ENCODE measurements at places on chromosomes 11 and 22.
A peak's percentile ranks its signal among the peaks of the same experiment; 100 is the strongest.

GRCh38 chr22:46761017-46761416, 1.4 kb upstream of the TBC1D22A start:
- no peak for DNase-seq

- DNase-seq: peak; percentile 18
These were observed 76.4 kb downstream of the YAP1 start for GRCh38 chr11:102186551-102187191.

DNA sequence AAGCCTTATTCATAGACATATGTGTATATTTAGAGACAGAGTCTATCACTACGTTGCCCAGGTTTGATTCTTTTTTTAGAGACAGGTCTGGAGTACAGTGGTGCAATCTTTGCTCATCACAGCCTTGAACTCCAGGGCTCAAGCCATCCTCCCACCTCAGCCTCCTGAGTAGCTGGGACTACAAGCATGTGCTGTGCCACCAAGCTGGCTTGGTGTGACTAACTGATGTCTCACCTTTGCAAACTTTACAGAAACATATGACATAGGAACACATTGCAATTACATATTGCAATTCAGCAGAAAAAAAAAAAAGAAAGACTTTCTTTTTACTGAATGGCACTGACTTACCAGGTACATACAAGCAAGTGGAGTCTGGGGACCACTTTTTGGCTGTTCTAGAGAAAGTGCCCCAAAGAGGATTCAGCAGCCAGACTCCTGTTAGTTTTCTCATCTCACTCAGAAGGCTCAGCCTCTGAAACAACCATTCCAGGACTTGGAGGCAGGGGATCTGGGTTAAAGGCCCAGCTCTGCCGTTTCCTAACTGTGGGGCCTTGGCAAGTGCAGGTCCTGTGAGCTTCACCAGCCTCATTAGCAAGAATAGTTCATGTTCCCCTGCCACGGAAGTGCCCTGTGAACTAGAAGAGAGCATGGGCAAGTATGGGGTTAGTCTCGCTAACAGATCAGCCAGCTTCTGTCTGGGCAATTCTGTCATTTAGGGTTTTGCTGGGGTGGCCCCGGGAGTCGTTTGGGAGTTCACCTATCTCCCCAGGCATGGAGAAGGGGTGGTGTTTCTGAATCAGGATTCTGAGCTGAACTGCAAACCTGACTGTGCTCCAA, 11.3 kb upstream of the NFAM1 start:
- no peak for DNase-seq

GRCh38 chr11:112958670-112959069, 2.5 kb upstream of the NCAM1 start:
- DNase-seq: no peak

DNA sequence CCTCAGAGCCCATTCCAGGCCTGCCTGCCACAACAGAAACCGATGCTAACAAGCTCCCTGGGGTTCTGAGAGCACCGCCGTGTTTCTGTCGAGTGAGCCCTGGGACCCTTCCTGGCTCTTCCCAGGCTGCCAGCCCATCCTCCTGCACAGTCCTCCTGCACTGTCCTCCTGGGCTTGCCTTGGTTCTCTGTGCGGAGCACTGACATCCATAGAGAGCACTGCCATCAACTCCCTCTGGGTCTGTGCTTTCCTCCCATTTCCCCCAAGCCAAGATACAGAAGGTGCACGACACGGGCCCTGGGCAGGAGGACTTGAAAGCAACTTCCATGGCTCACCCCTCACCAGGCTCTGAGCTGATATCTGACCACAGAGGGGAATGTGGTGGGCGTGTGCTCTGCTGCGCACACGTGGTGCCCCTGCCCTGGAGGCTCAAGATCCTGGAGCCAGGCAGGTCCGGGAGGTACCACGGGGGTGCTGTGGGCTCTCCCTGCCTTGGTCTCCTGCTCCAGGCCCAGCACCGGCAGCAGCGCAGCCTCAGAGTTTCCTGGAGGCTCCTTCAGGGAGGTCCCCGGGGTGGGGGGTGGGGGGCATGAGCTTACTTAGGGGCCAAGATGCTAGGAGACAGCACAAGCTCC, 304.2 kb downstream of the BRD1 start:
- DNase-seq: no peak

GRCh38 chr22:33697640-33698039, 222.6 kb downstream of the LARGE1 start:
- DNase-seq: no peak
